GM23338 (cell line): ENCODE measurements at places on chromosomes 3 and 15.

GRCh38 chr3:15040844-15041243 lies 24.3 kb downstream of the MRPS25 start:
- H3K4me1 ChIP-seq, result no peaks in the 10 kb centered on the region
- H3K4me3 ChIP-seq, result no peak overlapping the region
- H3K36me3 ChIP-seq, result peaks cover 30% of the 10 kb centered on the region

- no peak overlapping the region for H3K27ac ChIP-seq
- no peaks in the 10 kb centered on the region for H3K36me3 ChIP-seq
- H3K4me1 ChIP-seq, result no peaks in the 10 kb centered on the region
- no peak overlapping the region for H3K4me3 ChIP-seq
- H3K27me3 ChIP-seq, result no peaks in the 10 kb centered on the region
Measured at GRCh38 chr15:58434334-58434875, 2.6 kb downstream of the LIPC start.

GRCh38 chr3:39249453-39250115 lies 30.3 kb downstream of the CX3CR1 start:
- no peaks in the 10 kb centered on the region for H3K36me3 ChIP-seq
- DNase-seq, result no peak
- no peaks in the 10 kb centered on the region for H3K4me1 ChIP-seq
- H3K4me3 ChIP-seq, result no peak overlapping the region

GRCh38 chr3:27985369-27986035 lies 255.9 kb upstream of the CMC1 start:
- peak overlapping the region; percentile 89 for H3K27ac ChIP-seq
- peaks cover 19% of the 10 kb centered on the region for H3K4me1 ChIP-seq
- H3K27me3 ChIP-seq, result no peaks in the 10 kb centered on the region

DNA sequence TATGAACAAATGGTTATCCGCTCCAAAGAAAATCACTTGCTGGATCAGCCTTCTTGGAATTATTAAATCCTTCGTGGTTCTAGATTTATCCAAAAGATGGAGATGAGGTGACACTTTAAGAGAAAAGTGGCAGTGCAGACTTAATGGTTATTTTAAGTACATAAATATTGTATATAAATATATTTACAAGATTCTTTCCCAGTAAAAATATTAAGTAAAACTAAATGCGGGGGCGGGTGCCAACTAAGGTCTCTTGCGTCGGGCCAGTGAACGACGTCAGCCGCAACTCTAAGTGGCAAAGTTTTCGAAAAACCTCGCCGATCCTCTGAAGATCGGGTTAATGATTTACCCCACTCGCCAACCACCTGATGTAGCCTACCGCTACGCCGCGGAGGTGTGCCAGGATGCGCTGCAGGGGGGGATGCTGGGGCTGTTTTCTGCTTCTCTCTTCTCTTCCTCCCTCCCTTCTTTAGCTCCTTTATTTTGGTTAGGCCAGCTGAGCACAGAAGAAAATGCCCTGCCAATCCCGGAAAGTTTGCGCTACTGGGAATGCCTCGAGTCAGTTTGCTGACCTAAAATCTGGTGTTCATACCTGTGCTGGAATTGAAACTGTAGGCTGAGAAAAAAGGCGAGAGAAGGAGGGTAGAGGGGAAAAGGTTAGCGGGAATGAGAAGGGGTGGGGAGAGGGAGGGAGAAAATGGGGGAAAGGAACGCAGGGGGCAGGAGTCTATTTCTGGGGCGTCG lies 7.6 kb upstream of the FOXB1 start:
- peak; percentile 64 for DNase-seq
- H3K27ac ChIP-seq, result peak overlapping the region; percentile 82
- no peaks in the 10 kb centered on the region for H3K36me3 ChIP-seq
- peak overlapping the region; percentile 82 for H3K4me3 ChIP-seq
- H3K27me3 ChIP-seq, result peaks cover 47% of the 10 kb centered on the region
- H3K4me1 ChIP-seq, result peaks cover 45% of the 10 kb centered on the region

- no peaks in the 10 kb centered on the region for H3K27me3 ChIP-seq
- H3K27ac ChIP-seq, result no peak overlapping the region
- no peaks in the 10 kb centered on the region for H3K4me1 ChIP-seq
- no peak overlapping the region for H3K4me3 ChIP-seq
- no peaks in the 10 kb centered on the region for H3K36me3 ChIP-seq
- peak; percentile 35 for DNase-seq
Measured at GRCh38 chr15:74500401-74500800, 39.4 kb upstream of the UBL7 start.

DNA sequence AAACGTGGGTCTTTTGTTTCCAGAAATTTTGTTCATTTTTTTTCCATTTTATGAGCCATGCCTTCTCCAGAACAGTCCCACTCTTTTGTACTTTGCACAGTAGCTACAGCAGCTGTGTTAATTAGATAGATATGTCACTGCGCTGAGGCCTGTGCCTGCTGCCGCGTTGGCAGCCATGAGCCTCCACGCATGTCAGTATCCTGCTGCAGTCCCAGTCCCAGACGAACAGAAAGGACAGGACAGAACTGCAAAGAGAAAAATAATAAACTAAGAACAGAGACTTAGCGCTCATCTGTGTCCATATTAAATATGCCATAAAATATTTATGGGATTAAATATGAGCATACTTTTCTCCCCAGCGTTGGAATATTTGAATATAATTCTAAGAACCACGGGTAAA lies 442.4 kb upstream of the RARB start:
- no peaks in the 10 kb centered on the region for H3K36me3 ChIP-seq
- no peak overlapping the region for H3K4me3 ChIP-seq
- H3K4me1 ChIP-seq, result no peaks in the 10 kb centered on the region
- DNase-seq, result no peak
- no peaks in the 10 kb centered on the region for H3K27me3 ChIP-seq

DNA sequence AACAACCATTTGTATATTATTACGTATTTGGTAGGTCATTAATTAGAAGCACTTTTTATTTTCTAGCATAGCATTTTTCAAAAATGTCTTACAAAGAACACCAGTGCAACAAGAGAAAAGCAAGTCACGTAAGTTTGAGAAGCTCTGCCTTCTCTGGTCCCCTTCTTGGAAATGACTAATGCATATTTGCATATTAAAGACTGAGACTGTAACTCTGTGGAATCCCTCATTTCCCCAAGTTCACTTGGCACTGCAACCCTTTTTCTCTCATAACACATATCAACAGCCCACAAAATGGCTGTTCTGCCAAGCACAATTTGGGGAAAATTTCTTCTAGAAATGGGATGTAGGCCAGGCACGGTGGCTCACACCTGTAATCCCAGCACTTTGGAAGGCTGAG lies 176.3 kb downstream of the ERC2 start:
- no peaks in the 10 kb centered on the region; the same call in 1 of the 2 replicates for H3K36me3 ChIP-seq
- H3K4me1 ChIP-seq, result peaks cover 27% of the 10 kb centered on the region
- no peak overlapping the region for H3K27ac ChIP-seq
- DNase-seq, result no peak
- H3K27me3 ChIP-seq, result no peaks in the 10 kb centered on the region

DNA sequence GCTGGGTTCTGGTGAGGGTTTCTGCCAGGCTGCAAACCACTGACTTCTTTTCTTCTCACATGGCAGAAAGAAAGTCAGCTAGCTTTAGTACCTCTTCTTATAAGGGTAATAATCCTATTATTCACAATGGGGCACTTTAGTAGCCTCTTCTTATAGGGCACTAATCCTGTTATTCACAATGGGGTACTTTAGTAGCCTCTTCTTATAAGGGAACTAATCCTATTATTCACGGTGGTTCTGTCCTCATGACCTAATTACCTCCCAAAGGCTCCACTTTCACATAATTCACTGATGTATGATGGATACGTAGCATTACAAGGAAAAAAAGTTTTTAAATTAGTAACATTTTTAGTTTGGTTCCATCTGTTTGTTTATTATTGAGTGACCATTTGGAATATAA lies 671.3 kb downstream of the NSUN3 start:
- no peak overlapping the region for H3K4me3 ChIP-seq
- H3K27me3 ChIP-seq, result no peaks in the 10 kb centered on the region
- H3K27ac ChIP-seq, result no peak overlapping the region
- no peaks in the 10 kb centered on the region for H3K4me1 ChIP-seq
- DNase-seq, result no peak

- H3K4me1 ChIP-seq, result peaks cover 12% of the 10 kb centered on the region
- no peaks in the 10 kb centered on the region for H3K27me3 ChIP-seq
Measured at GRCh38 chr15:64596701-64597476, 136.5 kb downstream of the ZNF609 start.

GRCh38 chr15:95302809-95303208 lies 1027.7 kb upstream of the NR2F2 start:
- no peak overlapping the region for H3K27ac ChIP-seq
- H3K4me1 ChIP-seq, result no peaks in the 10 kb centered on the region
- no peaks in the 10 kb centered on the region for H3K36me3 ChIP-seq
- no peak for DNase-seq
- H3K4me3 ChIP-seq, result no peak overlapping the region

DNA sequence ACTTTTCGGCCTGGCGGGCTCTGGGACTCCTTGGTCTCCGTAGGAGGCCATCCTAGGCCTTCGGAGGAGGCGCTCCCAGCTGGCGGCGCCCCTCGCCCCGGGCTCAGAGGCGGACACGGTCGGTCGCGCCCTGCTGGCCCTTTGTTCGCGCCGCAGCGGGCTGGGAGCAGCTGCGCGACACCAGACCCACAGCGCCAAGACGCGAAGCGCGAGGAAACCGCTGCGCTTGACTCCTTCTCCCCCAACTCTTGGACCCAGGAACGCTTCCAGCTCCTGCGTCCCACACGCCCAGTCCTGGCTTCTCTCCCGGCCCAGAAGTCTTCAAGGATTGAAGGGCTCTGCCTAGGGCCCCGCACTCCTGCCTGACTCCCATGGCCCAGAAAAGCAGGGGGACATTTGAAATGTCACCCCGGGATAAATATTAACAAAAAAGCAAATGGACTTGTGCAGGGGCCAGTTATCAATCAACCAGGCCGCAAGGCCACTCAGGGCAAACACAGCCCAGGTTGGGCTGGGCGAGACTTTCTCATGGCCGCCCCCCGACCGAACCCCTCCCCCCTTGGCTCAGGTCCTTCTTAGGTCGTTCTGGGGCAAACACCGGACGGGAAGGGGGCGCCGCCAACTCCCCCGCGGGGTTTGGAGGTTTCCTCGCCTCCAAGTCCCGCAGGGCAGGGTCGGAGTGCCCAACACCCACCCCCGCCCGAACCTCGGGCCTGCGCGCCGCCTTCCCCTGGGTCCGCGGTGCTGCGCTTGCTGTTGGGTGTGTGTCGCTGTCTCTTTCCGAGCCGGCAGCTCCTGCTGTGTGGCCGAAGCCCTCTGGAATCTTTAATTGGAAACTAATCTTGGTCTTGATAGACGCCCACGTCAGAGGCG lies 5.1 kb downstream of the ONECUT1 start:
- peak; percentile 46 for DNase-seq
- H3K27ac ChIP-seq, result no peak overlapping the region
- peak overlapping the region; percentile 59 for H3K4me3 ChIP-seq

- H3K27ac ChIP-seq, result no peak overlapping the region
- H3K4me1 ChIP-seq, result no peaks in the 10 kb centered on the region
- DNase-seq, result no peak
Measured at GRCh38 chr15:72161361-72162132, 36.0 kb downstream of the GRAMD2A start.
